ENCODE measurements at places on chromosomes 2 and 18.

DNA sequence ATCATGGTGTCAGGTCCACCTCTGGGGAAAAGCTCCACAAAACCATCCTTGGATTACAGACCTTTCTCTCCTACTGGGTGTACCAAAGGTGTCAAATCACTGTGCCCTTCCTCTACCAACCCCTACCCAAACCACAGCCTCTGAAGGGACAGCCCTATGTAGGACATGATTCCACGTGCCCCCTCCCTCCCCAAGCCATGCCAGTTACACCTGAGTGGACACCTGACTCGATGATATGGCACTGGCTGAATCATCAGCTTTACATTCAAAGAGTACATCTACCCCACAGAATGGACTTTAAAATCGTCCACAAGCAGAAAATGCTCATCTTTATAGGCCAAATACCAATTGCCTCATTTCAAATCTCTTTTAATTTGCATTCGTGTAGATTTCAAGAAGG lies 26.0 kb downstream of the TRABD2A start:
- no peak for DNase-seq

DNA sequence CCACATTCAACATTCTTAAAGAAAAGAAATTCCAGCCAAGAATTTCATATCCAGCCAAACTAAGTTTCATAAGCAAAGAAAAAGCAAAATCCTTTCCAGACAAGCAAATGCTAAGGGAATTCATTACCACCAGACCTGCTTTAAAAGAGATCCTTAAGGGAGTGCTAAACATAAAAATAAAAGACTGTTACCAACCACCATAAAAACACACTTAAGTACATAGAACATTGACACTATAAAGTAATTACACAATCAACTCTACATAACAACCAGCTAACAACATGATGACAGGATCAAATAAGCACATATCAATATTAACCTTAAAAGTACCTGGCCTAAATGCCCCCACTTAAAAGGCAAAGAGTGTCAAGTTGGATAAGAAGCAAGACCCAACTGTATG lies 153.5 kb downstream of the FTCDNL1 start:
- no peak for DNase-seq

- no peak for DNase-seq
These were observed 643 bp downstream of the RMC1 start for GRCh38 chr18:23503963-23504344.

- no peak for DNase-seq
These were observed 9.9 kb upstream of the GPR35 start for GRCh38 chr2:240615396-240615795.

DNA sequence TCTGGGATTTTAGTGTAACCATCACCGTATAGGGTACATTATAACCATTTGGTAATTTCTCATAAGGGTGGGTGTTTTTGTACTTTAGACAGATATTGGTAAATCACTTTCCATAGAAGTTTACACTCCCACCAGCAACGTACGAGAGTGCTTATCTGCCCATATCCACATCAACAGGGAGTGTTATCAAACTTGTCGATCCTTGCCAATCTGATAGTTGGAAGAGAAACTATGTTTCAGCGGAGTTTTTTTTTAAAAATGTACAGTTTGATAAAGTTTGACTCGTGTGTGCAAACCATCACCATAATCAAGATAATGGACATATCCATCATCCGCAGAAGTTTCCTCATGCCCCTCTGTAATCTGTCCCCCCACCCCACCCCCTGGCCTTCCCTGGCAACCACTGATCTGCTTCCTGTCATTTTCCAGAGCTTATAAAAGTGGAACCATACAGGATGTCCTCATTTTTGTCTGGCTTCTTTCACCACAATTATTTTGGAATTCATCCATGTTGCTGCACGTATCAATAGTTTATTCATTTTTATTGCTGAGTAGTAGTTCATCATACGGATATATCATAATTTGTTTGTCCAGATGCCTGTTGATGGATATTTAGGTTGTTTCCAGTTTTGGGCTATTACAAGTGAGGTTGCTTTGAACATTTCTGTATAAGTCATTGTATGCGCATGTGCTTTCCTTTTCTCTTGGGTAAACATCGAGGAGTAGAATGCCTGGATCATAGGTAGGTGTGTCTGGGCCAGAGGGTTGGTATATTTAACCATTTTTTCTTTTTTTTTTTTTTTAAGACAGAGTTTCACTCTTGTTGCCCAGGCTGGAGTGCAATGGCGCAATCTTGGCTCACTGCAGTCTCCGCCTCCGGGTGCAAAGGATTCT lies 18.6 kb downstream of the GLI2 start:
- no peak for DNase-seq

DNA sequence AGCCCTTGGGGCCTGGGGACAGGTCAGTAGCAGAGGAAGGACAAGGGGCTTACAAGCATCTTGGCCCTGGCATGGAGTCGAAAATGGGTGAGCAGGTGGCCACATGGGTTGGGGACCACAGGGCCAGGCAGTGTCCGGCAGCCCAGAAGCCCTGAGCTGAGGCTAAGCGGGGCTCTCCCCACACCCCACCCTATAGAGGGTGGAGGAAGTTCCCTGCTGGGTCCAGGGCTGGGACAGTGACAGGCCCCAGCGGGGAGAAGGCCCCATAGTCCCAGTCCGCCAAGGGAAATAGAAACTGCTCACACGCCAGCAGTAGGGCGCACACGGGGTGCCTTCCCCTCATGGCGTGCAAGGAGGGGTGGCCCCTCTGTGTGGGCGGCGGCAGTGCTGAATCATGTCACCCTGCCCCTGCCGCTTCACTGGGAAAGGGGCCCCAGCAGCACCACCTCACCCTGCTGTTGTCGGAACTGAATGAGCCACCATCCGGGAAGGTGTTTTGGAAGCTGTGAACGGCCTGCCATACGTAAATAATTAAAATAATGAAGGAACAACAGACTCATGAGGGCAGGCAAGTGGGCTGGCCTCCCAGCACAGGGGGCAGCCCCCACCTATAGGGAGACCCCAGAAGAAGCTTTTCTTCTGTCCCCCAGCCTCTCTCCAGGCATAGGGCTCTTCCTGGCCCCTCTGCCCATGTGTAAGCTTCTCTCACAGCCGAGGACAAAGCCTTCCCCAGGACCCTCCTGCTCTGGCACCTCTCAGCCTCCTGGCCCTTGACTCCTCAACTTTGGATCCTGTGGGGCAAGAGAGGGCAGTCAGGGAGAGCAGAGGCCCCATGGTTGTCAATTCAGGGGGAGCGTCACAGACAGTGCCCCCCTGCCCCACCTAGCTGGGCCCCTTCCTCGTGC lies 12.7 kb upstream of the DUSP2 start:
- DNase-seq, result no peak

DNA sequence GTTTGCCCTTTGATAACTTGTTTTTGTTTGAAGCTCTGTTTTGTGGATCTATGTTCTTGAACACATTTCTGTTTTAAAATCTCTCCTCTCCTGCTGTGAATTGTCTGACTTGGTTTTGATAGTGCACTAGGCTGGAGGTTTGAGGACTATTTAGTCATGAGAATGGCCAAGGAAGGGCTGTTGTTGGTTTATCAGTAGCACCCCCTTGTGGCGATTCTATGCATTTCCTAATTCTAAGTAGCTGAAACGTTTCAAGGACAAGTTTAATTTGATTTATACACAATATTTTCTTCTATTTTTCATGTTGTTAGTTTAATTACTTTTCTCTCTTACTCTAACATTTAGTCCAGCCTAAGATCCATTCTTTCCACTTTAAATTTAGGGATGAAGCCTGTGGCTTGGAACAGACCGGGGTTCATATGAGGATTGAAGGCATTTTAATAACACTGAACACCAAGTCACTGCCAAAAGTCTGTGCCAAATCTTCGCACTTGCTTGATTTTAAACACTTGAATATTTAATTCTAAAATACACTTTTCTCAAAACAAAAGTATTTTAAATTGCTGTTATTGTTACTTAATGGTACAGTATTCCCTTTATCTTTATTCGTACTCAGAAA lies 166.0 kb downstream of the SOCS6 start:
- DNase-seq, result peak; percentile 72

GRCh38 chr18:4125627-4126230 lies 329.4 kb downstream of the DLGAP1 start:
- no peak for DNase-seq

DNA sequence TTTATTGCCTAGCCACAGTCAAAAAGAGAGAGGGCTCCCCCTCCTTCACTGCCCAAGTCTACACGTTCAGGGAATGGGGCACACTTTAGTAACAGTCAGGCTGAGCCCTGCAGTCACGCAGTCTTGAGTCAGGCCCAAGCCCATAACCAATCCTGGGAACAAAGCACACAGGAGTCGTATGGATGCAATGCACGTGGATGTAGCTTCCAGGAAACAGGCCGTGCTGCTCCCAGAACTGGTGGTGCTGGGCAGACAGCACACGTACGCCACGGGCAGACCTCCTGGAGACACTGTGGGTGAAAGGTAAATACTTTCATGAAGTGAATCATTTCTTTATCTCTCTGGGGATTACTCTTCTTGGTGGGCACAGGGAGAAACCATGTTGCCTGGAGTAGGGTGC lies 30.0 kb upstream of the MBP start:
- DNase-seq, result no peak

- DNase-seq, result no peak
These were observed 19.9 kb downstream of the RHBDD1 start for GRCh38 chr2:226855787-226856186.

- no peak for DNase-seq
These were observed 297.7 kb downstream of the NCKAP5 start for GRCh38 chr2:133270550-133270949.

GRCh38 chr2:215692387-215693079 lies 256.7 kb upstream of the FN1 start:
- DNase-seq, result peak; percentile 60
